ENCODE measurements at places on chromosomes 5 and 9.

DNA sequence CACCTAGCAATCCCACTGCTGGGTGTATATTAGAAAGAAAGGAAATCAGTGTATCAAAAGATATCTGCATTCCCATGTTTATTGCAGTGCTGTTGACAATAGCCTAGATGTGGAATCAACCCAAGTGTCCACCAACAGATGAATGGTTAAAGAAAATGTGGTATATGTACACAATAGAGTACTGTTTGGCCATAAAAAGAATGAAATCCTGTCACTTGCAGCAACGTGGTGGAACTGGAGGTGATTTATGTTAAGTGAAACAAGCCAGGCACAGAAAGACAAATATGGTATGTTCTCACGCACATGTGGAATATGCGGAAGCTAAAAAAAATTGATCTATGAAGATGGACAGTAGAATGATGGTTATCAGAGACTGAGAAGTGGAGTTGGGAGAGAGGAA is 221.6 kb upstream of the DAP start:
- no peak for DNase-seq

DNA sequence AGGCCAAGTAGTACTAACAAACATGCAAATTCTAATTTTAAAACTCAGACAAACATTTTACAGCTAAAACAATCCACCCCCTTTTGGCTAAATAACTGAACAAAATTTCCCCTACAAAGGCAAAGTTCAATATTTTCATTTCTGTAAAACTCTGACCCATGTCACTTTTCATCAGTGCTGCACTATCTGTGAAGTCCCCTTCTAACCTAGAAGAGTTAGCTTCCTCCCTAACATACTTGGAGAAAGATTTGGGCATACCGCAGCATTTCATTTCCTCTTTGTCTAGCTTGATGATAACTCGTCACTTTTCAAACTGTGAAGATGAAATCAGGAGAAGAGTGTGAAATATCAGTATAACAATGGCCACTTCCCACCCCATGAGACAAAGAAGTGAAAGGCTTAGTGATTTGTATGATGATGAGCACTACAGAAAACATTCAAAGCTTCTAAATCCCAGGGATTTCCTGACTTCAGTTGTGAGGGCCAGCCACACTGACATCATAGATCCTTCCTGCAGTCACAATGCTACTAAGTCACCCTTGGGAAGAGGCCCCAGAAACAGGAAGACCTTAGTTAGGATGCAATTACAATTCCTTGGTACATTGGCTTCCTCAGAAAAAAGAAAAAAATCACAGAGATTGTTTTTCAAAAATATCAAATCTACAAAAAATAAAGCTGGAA is at the start of gene FAM81B:
TSS of gene FAM81B (plus strand) at position 555 of the 681 bp plus-strand sequence. CDS start at position 579, 24 bp downstream.
- DNase-seq, result no peak

- no peak for DNase-seq
Measured at GRCh38 chr5:143986516-143987212, 174.7 kb downstream of the HMHB1 start.

DNA sequence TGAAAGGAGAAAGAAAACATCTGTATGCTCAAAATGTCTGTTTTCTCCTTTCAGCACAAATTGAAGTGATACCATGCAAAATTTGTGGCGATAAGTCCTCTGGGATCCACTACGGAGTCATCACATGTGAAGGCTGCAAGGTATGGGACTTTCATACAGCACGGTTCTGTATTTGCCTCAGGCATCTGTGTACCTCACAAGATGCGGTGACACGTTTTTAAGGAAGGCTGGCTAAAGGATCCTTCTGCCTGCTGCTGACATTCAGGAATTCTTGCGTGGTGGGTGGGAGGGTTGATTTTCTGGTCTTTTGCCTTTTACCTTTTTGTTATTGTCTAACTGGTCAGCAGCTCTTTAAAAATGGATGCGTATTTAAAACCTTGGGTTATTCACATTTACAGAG is 133.1 kb downstream of the RORB start:
- DNase-seq, result no peak

DNA sequence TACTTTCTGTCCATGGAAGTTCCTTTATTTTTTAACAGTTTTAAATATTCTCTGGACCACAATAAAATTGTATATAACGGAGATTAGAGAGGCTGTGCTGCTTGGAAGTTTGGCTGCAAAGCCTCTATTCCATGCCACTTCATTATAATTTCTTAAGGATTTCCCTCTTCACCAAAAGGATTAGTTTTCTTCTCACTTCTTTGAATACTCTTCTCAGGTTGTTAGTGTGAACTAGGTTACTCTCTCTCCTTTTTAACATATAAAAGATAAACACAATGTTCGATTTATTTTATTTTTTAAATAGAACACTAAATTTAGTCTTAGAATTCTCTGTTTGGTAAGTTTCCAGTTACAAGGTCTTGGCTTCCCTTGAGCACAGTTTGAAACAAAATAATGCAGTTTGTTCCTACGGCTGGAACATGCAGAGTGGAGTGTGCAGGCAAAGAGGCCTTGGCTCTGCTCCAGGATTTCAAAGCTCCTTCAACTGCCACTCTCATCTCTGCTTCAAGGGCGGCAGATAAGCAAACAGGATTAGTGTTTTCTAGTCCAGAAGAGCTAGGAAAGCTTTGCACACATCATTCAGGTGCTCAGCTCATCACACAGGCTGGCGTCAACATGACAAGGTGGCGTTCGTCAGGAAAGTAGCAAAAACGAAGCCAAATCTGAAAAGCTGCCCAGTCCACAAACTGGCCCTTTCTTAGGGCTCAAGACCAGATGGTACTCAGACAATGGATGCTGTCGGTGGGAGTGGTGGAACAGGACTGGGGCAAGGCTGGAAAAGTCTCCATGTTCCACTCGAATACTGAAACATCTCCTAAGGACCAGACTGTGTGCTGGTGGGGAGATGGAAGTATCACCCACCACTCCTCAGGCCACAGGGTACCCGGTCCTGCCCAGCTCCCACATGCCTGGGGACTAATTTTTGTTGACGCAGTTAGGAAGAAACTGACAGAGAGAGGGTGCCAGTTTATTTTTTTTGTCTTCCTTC is 286.6 kb downstream of the CRB2 start:
- DNase-seq, result peak; percentile 70

GRCh38 chr9:124343533-124344290 is 71.5 kb downstream of the PSMB7 start:
- no peak for DNase-seq

DNA sequence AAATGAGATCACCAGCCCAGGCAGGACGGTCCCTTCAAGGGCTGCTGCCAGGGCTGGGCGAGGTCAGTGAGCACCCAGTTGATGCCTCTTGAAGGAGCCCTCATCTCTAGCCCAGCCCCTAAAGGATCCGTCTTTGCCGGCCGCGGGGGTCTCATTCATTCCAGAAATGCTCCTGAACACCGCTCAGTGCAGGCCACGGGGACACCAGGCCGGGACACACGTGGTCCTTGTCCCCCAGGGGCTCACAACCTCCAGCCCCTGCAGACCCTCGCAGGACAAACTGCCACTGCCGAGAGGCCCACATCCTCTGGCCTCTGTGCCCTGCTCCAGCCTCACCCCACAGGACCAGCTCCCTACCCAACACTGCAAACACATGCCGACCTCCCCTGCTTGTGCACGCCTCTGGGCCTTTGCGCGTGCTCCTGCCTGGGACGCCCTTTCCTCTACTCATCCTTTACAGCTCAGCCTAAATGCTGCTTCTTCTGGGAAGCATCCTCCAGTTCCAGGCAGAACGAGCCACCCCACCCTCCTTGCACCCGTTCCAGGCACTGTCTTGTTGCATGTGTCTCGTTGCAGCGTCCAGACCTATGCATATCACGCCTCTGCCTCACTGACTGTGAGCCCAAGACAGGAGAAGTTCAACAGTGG is 10.3 kb upstream of the LAMC3 start:
- no peak for DNase-seq

GRCh38 chr5:57358796-57359592 is 123.6 kb downstream of the ACTBL2 start:
- DNase-seq, result no peak

DNA sequence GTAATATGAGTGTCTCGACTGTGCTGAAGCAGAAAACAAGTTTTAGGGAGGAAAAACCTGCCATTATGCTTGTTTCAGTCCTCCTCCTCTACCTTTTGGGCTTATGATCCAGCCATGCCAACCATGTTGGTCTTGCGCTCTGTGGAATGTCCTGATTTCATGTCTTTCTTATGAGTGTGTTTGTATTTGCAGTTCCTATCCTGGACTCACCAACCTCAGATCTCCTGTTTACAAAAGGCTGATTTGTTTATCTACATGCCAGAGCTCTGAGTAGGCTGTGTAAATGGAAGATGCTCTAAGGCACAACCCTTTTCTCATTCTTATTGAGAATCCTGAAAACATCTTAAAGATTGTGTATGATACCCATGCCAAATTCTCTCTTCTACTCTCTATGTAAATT is 138.6 kb downstream of the ARHGEF28 start:
- DNase-seq, result no peak

GRCh38 chr9:22808876-22809275 is 362.3 kb downstream of the DMRTA1 start:
- DNase-seq, result no peak

DNA sequence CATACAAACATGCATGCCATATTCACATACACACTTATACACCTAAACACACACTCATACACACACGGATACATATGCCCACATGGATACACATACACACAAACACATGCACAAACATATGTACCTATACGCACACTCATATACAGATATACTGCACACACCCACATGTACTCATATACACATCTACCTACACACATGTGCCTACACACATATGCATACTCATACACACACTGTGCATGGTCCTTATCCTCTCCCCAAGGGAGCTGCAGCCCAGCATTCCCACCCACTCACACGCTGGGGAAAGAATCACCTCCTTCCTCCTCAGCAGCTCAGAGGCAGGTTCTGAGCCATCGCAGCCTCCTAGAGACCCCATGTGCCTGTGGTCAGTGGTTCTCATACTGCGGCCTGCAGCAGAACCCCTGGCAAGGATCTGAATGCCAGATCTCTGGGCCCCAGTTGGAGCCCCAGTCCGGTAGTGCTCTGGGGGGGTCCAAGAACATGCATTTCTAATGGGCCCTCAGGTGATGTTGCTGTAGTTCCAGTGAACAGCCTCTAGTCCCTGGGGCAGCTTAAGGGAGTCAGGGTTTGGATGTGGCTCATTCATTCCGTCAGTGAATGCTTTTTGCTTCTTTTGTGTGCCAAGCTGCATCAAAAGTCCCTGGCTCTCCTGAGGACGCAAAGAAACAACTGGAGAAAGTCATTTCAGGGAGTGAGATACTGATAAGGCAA is 39.0 kb downstream of the SEMA4D start:
- DNase-seq, result no peak

DNA sequence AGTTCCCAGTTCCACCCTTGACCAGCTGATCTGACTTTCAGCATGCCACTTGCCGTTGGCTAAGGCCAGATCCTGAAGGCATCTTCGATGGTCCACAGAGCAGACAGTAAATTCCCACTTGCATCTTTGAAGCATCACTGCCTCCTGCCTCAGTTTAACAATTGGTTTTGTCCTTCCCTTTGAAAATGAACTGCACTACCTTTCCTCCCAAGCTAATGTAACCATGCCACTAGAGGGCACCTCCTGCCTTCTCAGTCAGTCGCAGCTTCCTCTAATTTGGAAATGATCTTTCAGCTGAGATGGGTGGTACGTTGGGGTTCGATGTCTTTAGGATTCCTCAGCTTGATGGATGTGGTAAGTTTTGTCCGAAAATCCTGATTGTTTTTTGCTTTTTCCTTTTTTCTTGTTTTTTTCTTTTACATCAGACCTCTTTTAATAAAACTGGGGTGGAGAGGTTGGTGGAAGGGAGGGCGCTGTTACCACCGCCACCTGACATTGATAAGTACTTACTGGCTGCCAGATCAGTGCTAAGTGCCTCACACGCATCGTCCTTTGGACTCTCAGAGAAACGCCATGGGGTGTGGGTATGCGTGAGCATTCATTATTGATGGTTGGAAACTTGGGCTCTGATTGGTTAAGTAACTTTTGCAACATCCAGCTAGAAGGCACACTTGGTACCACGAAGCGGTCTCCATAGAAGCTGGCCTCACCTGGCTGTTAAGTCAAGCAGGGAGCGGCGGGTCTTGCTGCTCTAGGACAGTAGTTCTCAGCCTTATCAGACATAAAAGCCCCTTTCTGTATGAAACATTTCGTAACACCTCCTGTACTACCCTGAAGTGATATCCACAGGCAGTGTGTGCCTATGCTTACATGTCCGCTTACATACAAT is 16.9 kb downstream of the PTTG1 start:
- peak; percentile 15 for DNase-seq

- no peak for DNase-seq
Measured at GRCh38 chr5:52740007-52740406, 47.7 kb upstream of the ITGA1 start.

GRCh38 chr9:34097865-34098264 is 28.6 kb downstream of the DCAF12 start:
- no peak for DNase-seq
